ENCODE measurements at places on chromosomes 12 and 14.

DNA sequence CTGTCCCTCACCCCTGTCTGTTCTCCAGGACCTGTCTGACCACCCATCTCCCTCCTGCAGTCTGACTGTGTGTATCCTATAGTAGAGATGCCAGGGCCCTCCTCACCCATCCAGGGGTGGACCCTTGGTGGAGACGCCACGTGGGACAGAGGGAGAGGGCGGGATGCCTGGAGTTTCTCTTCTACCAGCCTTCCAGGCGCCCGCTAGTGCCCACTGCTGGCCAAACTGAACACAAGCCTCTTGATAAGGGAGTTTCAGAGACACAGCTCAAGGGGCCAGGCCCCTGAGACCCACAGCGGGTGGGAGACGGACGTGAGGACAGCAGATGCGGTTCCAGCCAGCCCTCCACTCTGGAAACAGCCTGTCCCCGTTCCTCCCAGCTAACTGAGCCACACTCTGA lies 147.3 kb downstream of the RBM19 start:
- DNase-seq, result no peak

GRCh38 chr14:77478796-77479195 lies 19.8 kb downstream of the ISM2 start:
- no peak for DNase-seq

GRCh38 chr12:124548854-124549378 lies 18.5 kb downstream of the NCOR2 start:
- no peak for DNase-seq

- no peak for DNase-seq
Observed at GRCh38 chr14:90293766-90294730, 37.7 kb downstream of the NRDE2 start.

GRCh38 chr12:112122823-112123690 lies 2.3 kb upstream of the TRAFD1 start:
- no peak for DNase-seq
